Thymus (tissue), 14 donors: ENCODE measurements at places on chromosomes 2 and 18. TPM values are rescaled to one million over a fixed set of nuclear protein-coding genes. Genes with fewer than 3 reads are reported as not detected.

Gene CKAP2L
- 1.0 TPM for polyA plus RNA-seq

Gene ARL5A
- 15.0 TPM for polyA plus RNA-seq

Gene ESPNL
- polyA plus RNA-seq, result 1.5 TPM

Gene ACOXL
- 0.41 TPM for polyA plus RNA-seq

Gene PSME4
- 40.9 TPM for polyA plus RNA-seq

Gene LRATD1
- polyA plus RNA-seq, result 9.4 TPM

Gene RAB3GAP1
- 25.5 TPM for polyA plus RNA-seq

Gene BOD1L2
- polyA plus RNA-seq, result 0.02 TPM

DNA sequence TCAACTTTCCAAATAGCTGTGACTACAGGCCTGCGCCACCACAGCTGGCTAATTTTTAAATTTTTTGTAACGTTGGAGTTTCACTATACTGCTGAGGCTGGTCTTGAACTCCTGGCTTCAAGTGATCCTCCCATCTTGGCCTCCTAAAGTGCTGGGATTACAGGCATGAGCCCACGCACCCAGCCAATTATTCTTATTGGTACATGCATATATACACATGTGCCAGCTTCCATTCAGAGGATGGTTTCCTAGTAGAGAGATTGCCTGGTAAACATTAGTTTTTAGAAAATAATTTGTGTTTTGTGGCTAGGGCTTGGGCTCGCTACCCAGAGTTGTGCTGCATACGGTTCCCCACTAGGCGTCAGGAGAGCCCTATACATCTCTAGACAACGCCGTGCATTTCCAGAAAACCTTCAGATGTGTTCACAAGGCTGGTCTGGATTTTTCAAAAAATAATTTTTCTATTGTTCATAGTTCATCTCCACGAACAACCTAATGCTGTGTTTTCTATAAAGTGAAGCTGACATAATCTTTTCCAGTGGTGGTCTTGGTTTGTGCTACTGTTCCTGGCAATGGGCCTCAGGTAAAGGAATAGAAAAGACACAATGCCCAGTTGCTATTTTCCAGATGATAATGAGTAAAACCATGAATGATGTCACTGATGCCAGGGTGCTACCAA is 14.6 kb upstream of the AFG3L2 start:
- no peak for DNase-seq

GRCh38 chr2:232389327-232389726 is 10.8 kb downstream of the ALPP start:
- DNase-seq, result no peak

DNA sequence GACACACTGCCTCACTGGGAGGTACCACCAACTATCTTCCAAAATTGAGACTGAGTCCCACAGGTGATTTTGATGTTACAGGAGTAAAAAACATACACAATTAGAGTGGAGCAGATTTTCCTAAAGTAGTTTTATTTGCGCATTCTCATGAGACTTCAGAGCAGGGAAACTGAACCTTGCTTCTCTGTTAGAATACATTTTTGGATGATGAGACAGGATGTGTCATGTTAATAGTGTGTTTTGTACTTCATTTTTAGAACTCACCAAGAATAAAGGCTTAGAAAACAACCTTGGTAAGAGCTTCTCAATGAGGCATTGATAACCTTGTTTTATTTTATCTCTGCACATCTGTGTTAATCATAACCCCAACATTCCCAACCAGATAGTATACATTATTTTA is 310.2 kb upstream of the GALNT5 start:
- DNase-seq, result no peak

- DNase-seq, result no peak
Observed at GRCh38 chr18:58671632-58672564, 633 bp downstream of the MALT1 start.

GRCh38 chr2:8737571-8738175 is 55.8 kb downstream of the ID2 start:
- DNase-seq, result no peak

DNA sequence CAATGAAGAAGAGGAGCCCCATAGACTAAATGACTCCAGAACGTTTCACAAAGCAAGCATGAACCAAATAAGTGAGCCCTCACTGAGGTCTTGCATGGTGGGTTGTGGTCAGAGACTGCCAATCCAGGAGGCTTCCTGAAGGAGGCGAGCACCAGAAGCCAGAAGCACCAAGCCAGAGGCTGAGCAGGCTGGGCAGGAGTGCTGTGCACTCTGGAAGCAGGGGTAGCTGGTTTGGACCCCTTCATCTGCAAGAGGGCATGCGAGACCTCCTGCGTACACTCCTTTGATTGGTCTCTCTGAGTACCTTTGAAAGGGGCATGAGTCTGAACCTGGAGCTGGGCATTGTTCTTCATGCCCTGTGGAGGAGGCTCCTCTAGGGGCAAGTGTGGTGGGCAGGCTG is 192.5 kb downstream of the HAUS1 start:
- no peak for DNase-seq

DNA sequence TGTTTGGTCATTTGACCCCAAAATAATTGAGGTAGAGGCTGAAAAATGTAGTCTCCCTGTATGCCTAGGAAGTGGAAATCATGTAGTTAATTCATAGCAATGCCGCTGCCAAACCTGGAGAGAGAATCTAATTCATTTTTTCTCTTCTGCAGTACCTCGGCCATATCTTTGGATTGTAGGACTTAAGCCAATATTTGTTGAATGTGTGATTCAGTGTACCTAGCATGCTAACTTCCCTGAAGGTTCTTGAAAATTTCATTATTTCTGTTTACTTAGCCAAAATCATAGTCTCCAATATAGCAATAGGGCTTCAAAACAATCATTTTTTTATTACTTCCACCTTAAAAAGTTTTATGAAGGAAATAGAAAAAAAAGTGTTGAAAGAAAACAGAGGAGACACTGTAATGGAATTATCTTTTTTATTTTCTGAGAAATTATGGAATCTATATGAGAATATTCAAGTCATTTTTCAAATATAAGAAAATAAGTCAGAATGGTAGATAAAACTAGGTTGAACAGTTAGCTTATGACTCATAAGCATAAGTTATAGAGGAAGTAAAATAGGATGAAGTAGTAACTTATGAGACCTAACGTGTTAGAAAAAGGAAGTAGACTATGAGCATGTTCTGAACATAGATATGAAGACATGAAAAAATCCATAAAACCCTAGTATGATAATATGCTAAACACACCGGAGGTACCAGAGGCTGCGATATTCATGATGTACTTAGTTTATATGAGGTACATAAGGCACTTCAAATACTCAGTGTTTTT is 35.2 kb upstream of the CDH19 start:
- no peak for DNase-seq

DNA sequence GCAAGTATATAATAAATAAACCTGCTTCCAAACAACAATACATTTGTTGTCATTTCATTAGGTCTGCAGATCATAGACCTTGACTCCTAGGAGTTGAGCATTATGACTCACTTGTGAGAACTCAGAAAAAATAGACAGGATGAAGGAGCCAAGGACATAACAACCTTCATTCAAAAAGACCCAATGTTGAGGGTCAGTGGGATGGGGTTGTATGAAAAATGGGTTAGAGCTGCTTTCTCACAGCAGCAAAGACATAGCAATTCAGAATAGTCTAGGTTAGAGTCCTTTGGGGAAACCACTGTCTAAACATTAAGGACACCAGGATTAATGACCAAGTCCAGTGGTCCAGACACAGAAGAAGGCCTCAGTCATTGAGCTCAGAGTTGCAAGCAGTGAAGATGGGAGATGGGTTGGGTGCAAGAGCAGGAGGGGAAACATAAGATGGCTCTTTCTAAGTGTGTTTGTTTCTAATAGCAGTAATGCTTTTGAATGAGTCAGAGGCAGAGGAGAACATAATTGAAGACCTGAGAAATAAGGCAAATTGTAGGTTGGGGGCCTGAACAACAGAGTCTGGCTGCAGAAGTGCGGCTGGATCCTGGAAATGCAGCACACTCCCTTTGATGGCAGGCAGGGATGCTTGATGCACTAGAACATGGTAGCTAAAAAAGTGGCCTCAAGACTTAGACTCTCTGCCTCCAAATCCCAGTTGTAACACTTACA is 3.7 kb upstream of the SERPINB10 start:
- no peak for DNase-seq

DNA sequence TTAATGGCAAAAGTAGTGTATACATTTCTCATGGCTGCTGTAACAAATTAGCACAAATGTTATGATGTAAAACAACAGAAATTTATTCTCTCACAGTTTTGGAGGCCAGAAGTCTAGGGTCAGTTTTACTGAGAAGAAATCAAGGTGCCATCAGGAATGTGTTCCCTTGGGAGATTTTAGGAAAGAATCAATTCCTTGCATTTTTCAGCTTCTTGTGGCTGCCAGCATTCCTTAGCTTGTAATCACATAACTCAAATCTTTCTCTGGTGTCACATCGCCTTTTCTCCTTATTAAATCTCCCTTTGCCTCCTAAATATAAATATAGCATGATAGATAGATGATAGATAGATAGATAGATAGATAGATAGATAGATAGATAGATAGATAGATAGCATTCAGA is 307.0 kb upstream of the REG3G start:
- no peak for DNase-seq

GRCh38 chr18:78523850-78524249 is 455.8 kb upstream of the SALL3 start:
- no peak for DNase-seq

DNA sequence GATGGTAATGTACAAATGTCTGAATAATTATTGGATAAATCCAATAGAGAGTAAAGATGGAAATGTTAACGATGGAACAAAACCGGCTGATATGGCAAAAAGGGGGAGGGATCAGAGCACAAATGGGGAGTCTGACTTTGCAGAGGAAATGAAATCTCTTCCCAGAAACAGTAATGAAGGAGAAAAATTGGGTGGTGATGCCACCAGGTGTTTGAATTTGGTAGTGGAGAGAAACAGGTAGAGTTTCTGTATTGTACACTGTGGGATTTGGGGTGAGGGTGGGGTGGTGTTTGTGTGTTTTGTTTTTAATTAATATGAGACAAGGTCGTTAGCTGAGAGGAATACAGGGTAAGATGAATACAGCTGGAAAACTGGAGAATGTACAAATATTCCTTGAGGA is 20.4 kb upstream of the XDH start:
- DNase-seq, result no peak
